ENCODE measurements at places on chromosomes 3 and 15.

DNA sequence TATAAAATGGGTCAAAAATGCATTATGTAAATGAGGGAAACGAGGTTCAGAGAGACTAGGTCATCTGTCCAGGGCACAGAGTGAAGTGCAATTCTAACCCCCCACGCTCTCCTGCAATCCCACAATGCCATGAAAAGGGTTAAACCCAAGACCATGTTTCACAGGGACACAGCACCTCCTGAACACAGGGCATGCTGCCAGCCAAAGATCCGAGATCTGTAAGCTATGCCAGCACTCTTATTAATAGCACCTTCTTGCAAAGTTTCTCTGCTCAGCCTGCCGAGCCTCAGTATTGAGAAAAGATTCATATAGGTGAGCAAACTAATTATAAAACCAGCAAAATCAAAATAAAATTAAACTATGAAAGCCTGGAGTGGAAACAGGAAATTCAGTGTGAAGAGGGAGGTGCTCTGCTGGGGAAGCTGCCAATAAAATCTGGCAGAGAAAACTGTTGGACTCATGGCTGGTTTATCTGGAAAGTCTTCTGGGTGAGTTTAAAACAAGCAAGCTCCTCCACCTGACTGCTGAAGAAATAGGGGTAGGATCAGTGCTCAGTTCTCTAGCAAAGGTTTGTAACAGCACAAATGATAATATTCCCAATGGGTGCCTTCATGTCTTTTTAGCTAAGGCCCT, 50.3 kb downstream of the LRIG1 start:
- no peak for DNase-seq

- no peak for DNase-seq
These were observed 8.1 kb downstream of the ARIH2 start for GRCh38 chr3:48926425-48927392.

DNA sequence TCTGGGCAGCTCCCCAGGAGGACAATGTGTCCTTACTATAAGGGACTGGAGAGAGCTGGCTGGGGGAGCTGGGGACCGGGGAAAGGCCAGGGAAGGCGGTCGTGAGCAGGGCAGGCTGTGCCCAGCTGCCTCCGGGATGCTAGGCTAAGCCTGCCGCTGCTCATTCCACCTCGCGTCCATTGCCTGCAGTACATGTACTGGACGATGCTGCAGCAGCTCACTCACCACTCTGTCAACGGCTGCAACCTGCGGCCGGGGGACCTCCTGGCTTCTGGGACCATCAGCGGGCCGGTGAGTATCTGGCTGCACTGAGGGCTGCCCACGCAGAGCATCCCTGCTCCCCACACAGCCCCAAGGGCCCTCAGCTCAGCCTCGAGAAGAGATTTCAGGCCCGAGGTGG, 27.1 kb downstream of the FAH start:
- DNase-seq = no peak

DNA sequence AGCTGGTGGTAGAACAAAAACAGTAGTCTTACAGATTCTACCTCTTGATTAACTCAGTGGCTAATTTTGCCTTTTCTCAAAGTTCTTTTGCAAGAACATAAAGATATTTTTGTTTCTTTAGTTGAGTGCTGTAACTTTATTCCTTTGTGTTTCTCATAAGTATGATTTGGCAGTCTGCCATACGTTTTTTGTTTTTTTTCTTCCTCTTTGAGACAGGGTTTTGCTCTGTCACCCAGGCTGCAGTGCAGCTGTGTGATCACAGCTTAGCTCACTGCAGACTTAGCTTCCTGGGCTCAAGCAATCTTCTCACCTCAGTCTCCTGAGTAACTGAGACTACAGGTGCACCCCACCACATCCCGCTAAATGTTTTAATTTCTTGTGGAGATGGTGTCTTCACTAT, 22.4 kb downstream of the B3GNT5 start:
- no peak for DNase-seq

DNA sequence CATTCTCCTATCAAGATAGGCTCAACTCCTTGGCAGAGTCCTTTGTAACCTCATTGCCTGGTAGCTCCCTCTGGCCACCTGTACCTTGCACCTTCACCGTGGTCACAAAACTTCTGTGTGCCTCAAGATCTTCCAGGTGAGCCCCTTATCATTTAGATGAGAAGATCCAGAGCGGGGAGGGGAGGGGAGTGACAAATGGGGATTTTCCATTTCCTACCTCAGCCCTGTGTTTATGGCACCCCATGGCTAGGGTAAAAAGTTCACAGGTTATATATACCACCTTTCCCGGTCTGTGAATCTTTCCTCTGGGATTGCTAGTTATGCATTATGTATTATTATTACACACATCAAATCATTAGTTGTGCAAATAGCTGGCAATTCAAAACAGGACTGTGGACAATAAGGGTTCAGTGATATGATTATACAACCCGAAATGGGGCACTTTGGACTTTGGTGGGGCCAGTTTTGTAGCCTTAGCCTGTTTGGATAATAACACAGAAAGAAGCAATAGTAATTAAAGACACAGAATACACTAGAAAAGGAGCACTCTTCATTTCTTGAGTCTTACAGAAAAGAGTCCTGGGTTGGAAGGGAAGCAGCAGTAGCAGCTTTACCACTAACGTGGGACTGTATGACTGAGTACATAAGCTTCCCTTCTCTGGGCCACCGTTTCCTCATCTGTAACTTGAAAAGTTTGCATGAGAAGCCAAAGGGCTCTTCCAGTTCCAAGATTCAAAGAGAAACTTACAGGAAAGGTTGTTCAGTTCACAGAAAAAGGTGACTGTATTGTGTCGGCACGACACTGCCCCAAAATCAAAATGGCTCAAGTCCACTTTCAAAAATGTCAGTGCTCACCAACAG, 7.1 kb downstream of the TLE3 start:
- DNase-seq = no peak
